ENCODE measurements at places on chromosomes 4 and X.

GRCh38 chr4:184655889-184656869, 6.6 kb downstream of the PRIMPOL start:
- DNase-seq = no peak

- no peak for DNase-seq
Observed at GRCh38 chr4:86302251-86302650, 57.6 kb downstream of the MAPK10 start.

GRCh38 chrX:112081781-112082652, 559 bp downstream of the TRPC5 start:
- DNase-seq = no peak

DNA sequence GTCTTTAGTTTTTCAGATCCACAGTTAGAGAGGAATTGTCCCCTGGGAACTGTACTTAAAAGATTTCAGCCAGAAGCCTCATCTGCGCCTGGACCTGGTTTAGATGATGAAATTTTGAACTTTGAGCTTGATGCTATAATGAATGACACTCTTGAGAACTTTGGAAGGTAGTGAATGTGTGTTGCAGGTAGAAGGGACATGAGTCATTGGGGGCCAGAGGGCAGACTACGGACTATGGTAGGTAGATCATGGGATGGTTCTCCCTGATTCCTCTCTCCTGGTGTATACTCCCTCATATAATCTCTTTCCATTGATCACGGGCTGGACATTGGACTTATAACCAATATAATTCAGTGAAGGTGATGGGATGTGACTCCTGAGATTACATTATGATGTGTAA, 38.9 kb upstream of the GLRA3 start:
- no peak for DNase-seq

- DNase-seq = no peak
Observed at GRCh38 chr4:15100994-15101695, 98.9 kb downstream of the CPEB2 start.

DNA sequence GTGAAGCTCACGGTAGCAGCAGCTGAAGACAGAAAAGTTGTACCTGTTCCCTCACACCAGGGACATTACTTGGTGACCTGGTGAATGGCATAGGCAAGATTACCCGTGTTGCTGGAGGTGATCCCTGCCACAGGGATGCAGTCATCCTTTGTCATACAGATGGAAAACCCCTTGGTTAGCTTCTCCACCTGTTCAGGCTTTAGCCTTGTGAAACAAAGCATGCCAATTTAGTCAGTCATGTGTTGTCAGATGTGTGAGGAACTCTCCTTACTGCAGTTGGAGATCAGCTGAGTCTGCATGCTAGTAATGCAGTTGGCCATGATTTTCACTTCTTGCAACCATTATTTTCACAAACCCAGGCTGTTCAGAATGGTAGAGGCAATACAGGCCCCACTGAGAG, 41.0 kb downstream of the AMELX start:
- no peak for DNase-seq

- no peak for DNase-seq
Observed at GRCh38 chr4:11587797-11588196, 159.1 kb upstream of the HS3ST1 start.

GRCh38 chr4:39569209-39569608, 42.0 kb upstream of the UGDH start:
- no peak for DNase-seq

GRCh38 chrX:115602729-115603389, 41.9 kb downstream of the PLS3 start:
- no peak for DNase-seq

DNA sequence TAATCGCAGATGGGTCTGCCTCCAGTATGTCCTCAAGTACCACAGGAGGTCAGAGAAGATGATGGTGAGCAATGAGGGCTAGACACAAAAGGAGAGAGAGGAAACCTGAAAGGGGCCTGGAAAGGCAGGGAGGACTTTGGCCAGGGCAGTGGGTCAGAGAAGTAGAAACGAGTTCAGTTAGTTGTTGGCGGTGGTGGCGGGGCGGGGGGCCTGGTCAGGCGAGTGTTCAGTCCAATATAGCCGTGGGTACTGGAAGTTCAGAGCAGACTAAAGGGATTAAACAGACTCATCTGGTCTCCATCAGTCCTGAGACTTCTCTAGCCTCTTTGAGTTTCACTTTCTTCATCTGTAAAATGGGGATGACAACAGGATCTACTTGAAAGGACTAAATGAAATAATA, 90.8 kb downstream of the TSPAN5 start:
- no peak for DNase-seq

DNA sequence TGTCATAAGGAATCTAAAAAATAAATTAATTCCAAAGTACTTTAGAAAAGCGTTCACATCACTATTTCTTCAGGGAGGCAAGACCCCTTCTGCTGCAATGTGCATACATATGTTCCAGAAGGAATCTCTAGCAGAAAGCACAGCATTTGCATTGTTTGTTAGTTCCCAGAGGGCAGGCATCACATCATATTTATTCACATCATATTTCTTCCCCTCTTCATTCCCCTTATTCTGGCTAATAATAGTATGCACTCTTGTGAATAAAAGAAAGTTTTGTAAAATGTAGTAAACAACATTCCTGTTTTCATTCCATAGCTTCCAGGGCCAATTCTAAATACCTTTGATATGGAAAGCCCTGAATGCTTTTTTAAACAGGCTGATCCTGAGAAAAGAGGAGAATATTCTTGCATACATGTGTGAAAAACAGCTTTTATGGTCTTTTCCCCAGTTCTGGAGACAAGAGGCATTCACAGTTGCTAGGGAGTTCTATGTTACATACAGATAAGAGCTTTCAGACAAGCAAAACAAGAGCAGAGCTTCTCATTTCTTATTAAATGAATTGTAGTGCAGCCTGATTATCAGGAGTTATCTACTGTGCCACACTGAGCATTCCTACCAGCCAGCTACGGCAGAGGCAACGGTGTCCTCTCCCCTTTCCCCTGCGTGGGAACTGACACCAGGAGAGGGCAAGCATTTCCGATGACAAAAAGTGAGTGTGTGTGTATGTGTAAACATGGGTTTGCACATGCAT, 15.2 kb downstream of the GATB start:
- no peak for DNase-seq

- no peak for DNase-seq
Observed at GRCh38 chr4:169847171-169847570, 89.4 kb upstream of the HPF1 start.

DNA sequence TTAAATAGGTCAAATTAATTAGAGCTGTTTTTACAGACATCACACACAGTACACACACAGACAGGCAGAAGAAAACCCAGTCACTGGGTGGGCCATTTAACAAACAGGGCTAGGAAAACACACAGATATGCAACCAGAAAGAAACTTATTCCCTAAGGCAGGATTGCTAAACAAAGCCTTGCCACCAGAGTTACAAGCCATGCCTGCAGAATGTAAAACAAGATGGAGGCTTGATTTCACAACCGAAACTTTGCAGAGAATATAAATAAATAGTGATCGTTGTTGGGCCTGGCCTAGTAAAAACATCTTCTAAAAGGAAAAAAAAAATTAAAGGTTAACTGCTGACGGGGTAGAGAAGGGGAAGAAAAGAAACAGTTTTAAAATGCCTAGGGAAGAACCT, 212.3 kb downstream of the NAP1L3 start:
- DNase-seq = no peak

GRCh38 chr4:6095897-6096296, 77.7 kb upstream of the C4orf50 start:
- no peak for DNase-seq

DNA sequence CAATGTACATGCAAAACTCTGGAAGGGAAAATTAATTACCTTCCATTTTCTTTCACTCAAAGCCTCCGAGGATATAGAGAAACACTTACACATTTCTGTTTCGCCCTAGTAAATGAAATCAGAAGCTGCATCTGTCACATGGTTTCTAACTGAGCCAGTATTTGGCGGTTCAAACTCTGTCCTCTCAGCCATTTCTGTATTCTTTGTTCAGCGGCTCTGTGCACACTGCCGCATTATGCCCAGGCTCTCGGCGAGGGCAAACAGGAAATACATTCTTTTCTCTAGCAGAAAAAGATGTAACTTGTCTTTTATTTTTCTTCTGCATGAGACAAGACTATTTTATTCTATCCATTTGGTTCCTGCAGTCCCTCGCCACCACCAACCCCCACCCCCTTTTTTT, 71.4 kb upstream of the GPM6B start:
- DNase-seq = no peak

DNA sequence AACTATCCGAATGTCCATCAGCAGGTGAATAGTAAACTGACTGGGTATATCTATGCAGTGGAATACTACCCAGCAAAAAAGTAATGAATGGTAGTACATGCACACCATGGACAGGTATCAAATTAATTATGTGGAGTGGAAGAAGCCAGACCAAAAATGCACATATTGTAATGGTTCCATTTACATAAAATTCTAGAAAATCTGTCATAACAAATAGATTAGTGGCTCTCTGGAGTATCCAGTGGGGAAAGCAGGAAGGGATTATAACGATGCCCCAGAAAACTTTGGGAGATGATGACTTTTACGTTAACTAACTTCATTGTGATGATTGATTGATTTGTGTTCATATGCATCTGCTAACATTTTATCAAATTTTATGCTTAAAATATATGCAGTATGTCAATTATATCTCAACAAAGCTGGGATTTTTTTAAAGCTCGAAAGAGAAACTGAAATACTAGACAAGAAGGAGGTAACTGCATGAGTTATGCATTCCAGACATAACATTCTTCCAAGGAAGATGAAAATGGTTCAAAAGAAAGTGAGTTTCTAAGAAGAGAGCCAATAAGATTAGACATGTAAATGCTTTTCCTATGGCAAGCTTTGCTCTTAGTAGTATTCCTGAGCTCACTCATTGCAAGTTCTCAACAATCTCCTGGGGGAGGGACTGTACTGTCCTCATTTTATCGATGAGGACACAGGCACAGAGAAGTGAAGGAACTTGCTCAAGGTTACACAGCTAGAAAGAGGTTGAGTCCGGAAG, 58.6 kb upstream of the MSX1 start:
- DNase-seq = no peak

DNA sequence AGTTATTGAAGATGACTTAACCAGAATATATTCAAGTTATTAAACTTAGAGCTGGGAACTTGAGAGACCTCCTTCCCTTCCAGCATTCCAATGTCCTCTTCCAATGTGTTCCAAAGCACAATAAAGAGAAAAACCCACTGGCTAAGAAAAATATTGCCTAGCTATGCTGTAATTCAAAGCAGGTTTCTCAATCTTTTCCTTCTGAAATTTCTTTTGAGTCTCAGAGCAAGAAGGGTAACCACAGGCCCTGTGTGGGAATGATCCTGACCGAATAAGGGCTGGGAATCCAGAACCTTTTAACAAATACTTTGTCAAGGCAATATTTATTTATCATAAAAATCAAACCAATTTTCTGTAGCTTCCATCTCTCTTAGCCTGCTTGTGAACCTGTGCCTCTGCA, 150.7 kb upstream of the SFRP2 start:
- no peak for DNase-seq

DNA sequence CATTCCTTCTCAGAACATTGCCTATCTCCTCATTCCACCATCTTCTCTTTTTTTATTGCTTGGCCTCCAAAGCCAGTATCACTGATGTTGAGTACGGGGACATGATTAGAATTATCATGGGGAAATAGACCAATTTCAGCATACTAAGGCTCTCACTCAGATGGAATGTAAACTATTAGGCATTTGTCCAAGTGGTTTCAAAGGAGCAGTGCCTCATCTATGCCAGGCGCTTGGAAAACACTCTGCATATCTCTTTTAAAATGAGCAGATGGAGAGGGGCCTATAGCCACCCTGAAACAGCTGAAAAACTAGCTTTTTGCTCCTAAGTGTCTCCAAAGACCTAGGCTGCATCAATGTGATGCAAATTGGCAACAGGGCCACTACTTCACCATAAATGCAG, 150.8 kb upstream of the DIPK2B start:
- no peak for DNase-seq

GRCh38 chr4:145130130-145130529, 32.0 kb downstream of the ABCE1 start:
- DNase-seq = no peak

GRCh38 chrX:54473993-54474859, 21.8 kb downstream of the FGD1 start:
- no peak for DNase-seq

GRCh38 chr4:140854168-140854567, 98.0 kb upstream of the TBC1D9 start:
- no peak for DNase-seq

DNA sequence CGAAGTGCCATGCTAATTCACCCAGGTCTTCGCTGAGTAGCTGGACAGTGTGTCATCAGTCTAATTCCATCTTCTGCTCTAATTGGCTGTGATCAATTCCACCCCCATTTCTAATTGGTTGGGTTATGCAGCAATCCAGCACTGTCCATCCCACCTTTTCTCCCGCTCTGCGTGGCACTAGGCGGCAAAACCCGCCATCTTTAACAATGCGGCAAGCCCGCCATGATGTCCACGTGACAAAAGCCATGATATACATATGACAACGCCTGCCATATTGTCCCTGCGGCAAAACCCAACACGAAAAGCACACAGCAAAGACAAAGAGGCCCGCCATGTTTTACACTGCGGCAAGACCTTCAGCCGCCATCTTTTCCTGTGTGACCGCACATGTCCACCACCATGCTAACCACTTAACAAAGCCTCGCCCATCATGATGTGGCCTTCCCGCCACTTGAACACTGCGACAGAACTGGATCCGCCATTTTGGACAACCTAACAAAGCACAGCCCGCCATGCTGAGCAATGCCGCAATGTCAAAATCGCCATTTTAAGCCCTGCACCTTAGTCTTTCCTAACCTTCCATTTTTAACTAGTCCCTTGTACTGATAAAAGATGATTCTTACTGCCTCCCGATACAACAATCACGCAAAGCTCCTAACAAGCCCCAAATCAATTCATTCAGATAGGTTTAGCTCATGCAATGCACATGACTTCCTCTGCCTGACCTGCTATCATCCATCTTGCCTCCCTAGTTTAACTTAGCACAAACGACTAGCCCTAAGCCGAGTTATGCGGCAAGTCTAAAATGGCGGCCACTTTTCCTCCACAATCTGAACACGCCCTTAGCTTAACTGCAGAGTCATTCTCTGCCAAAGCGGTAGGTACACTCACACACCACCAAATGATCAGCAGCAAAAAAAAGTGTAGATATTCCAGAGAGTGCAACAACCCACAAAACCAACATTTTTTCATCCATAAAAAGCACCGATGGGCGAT, 288.3 kb downstream of the CHIC1 start:
- DNase-seq = peak; percentile 62

- DNase-seq = no peak
Observed at GRCh38 chr4:185115827-185116232, 27.2 kb upstream of the SLC25A4 start.

DNA sequence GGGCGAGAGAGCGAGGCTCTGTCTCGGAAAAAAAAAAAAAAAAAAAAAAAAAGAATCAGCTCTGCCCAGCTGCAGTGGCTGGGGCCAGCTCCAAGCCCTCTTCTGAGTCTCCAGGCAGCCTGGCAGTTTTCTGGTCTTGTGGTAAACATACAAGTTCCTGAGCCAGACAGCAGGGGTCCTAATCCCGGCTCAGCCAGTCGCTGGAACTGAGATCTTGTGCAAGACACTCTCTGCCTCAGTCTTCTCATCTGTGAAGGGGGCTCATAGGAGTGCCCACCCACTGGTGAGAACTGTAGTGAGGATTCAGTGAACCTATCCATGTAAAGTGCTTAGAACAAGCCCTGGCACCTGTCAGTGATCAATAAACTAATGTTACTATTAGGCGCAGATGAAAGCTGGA, 41.8 kb downstream of the C4orf50 start:
- DNase-seq = no peak

Measured in stimulated activated CD4-positive, alpha-beta T cell treated with anti-CD3 and anti-CD28 coated beads, Interleukin-12 subunit alpha, Interleukin-12 subunit beta, amount 100 ng/mL, for 48 hours (primary cell).